Regular cardiac myocyte (primary cell): ENCODE measurements at places on chromosomes 1 and 21. TPM values are rescaled to one million over a fixed set of nuclear protein-coding genes. Genes with fewer than 3 reads are reported as not detected.

The CRABP2 gene
- 7.9 and 8.1 TPM in 2 replicates for total RNA-seq

The HTR6 gene
- total RNA-seq = not detected in 2 replicates

The GBP7 gene
- total RNA-seq = not detected in 2 replicates

The ZNF648 gene
- total RNA-seq = not detected in 2 replicates

The FHAD1 gene
- total RNA-seq = 0.19 and 1.1 TPM in 2 replicates

The UBE2U gene
- not detected in 2 replicates for total RNA-seq

The LCE2C gene
- not detected in 2 replicates for total RNA-seq

The MX1 gene
- 1.9 and 10.7 TPM in 2 replicates for total RNA-seq
